ENCODE measurements at places on chromosomes 6 and 20.

- no peak for DNase-seq
Observed at GRCh38 chr20:34985461-34986310, 30.0 kb downstream of the MYH7B start.

GRCh38 chr6:130864344-130864743 is 37.1 kb downstream of the SMLR1 start:
- DNase-seq: no peak

DNA sequence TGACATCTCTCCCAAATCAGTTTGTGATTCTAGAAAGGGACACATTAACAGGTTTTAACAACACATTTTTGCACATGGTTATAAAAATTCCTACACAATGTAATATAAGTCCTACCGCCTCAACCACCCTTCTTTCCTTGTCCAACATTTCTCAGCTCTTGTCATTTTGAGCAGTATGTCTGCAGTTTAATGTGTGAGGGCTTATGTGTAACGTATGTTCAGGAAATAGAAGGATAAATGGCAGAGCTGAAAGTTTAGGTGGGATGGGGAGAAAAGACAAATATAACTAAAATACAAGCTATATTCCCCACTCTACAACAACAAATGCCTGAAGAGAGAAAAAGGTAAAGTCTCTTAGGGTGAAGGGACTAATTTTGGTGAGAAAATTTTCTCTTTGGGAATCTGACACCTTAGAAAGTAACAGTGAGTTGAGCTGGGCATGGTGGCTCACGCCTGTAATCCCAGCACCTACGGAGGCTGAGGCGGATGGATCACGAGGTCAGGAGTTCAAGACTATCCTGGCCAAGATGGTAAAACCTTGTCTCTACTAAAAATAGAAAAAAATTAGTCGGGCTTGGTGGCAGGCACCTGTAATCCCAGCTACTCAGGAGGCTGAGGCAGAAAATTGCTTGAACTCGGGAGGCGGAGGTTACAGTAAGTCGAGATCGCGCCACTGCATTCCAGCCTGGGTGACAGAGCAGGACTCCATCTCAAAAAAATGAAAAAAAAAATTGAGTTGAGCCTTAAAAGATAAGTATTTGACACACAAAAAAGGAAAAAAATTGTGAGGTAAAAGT is 5.1 kb downstream of the PNRC1 start:
- no peak for DNase-seq

- no peak for DNase-seq
Observed at GRCh38 chr6:116409756-116410155, 39.0 kb downstream of the DSE start.

- DNase-seq: no peak
Observed at GRCh38 chr6:17987447-17987696, at the start of gene KIF13A. Gene KIF13A, minus strand, starts transcription at chr6:17987635. Its CDS starts 172 bp downstream, at chr6:17987463.

GRCh38 chr6:52994031-52994838 is 849 bp downstream of the GSTA4 start:
- DNase-seq: peak; percentile 67

DNA sequence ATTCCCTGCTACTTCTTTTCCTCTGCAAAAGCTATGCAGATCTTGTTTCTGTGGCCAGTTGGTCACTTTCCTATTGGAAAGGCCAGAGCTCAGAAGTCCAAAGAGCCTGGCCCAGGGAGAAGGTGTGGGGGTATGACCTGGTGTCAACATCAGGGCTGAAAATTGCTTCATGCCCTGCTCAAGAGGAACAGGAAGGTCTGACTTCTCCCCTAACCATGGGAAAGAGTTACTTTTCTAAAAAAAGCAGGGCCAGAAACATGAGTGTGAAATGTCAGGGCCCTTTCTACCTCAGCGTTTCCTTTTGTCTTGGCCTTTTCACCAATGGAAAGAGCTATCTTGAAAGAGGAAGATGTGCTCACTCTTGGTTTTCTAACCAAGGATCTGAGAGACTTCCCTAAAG is 117.4 kb downstream of the MAFB start:
- DNase-seq: no peak

GRCh38 chr20:40278673-40279072 is 410.4 kb downstream of the MAFB start:
- DNase-seq: no peak

DNA sequence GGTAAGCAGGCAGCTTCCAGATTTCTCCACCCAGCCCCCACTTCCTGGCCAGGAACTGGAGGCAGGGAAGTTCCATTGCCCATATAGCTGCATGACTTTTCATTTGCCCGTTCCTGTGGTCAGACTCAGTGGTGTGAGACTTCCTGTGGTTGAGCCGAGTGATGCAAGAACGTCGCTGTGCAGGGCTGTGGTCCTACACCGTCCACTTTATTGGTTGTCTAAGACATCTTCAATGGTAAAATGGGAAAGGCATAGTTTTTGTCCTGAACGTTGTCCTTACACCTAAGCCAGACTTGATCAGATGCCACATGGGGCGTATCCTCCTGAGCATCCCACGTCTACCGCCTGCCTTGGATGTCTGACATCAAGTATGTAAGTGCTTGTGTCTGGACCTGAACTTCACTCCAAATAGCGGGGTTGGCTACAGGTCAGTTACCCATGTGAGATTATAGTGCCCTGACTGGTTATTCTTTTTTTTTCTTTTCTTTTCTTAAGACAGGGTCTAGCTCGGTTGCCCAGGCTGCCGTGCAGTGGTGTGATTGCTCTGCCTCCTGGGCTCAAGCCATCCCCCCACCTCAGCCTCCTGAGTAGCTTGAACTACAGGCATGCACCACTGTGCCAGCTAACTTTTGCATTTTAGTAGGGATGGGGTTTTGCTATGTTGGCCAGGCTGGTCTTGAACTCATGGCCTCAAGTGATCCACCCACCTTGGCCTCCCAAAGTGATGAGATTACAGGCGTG is 25.9 kb upstream of the GTSF1L start:
- peak; percentile 83 for DNase-seq

DNA sequence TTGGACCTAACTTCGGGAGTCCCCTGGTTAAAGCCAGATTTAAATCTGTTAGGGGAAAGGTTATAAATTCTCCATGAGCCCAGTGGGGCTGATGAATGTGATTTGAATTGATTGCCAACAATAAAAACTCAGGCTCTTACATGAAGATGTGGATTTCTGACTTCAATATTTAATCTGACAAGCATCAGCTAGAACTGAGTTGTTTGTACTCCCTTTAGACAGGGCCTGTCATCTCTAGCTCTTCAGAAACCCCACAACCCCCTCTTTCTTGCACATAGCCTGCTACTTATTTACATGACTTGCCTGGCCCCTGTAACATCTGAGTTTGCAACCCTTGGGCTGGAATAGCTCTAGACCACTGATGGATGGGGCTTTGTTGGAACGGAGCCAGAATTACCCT is 191.6 kb upstream of the PLCB4 start:
- no peak for DNase-seq

DNA sequence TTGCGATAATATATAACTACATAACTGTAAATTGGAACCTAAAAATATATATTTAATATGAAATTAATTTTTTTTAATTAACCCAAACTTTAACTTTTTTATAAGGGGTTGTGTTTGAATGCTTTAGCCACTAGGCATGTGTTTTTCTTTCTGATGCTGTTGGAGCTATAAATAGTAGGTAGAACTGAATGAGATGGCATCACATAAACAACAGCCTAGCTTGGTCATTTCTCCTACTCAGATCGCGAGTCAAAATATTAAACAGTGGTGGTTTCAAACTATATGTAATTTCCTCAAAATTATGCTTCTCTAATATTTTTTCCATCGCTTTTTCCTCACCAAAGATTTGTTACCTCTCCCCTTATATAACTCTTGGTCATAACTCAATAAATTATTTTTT is 243.2 kb downstream of the ARID1B start:
- DNase-seq: peak; percentile 64

DNA sequence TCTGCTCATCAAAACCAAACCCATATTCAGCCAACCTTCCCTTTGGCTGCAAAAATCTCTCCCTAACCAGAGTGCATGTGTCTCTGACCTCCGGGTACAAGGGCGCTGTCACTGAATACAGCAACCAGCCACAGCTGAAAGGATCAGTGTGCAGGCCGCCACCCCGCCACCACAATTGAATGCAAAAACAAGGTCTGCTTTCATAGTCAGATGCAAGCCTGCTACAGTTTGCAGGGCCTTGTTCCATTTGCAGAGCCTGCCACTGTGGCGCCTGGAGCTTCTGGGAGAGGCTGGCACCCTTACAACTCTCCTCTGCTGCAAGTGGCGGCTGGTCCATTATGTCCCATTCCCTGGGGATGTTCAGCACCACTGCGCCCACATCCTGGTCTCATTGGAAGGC is 23.5 kb downstream of the MDGA1 start:
- DNase-seq: no peak

- DNase-seq: no peak
Observed at GRCh38 chr6:3072798-3073197, 4.5 kb downstream of the RIPK1 start.

DNA sequence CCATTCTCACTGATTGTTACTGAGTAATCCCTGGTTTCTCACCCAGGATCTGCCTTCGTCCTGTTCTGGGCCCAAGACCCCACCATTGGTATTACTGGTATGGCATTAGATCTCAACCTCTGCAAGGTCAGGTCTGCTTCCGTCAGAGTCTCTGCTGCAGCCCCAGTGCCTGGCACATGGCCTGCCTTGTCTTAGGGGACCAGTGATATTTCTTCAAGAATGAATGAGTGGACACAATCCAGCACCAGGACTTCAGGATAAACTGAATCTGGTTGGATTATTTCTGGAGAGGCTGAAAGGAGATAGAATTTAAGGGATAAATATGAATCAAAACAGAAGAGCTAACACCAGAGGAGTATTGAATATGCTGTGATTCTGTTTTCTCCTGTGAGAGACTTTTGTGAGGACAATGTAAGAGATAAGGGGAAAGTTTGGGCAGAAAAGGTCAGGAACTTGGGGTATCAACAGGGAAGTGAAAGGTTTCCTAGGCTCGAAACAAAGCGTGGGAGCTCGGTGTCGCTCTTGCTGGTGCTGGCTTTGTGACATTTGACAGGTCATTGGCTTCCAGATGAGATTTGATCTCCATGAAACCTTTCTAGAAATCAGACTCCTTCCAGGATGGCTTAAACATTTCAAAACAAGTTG is 53.9 kb downstream of the OSTM1 start:
- DNase-seq: no peak

DNA sequence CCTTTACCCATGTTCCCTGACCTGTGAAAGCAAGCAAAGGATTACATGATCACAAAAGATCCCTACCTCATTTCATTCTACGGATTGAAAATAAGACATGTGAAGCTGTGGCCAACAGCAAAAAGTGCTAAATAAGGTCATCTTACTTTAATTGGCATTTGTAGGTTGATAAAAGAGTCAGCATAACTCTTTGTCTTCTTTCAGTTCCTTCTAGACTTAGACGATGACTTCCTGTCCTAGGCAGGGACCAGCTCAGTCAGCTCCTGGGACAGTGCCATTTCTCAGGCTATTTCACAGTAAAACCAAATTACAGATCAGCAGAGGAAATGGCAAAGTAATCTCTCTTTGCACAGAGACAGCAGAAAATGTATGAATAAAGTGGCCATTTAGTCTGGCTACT is 480.7 kb downstream of the RFPL4B start:
- peak; percentile 39 for DNase-seq

DNA sequence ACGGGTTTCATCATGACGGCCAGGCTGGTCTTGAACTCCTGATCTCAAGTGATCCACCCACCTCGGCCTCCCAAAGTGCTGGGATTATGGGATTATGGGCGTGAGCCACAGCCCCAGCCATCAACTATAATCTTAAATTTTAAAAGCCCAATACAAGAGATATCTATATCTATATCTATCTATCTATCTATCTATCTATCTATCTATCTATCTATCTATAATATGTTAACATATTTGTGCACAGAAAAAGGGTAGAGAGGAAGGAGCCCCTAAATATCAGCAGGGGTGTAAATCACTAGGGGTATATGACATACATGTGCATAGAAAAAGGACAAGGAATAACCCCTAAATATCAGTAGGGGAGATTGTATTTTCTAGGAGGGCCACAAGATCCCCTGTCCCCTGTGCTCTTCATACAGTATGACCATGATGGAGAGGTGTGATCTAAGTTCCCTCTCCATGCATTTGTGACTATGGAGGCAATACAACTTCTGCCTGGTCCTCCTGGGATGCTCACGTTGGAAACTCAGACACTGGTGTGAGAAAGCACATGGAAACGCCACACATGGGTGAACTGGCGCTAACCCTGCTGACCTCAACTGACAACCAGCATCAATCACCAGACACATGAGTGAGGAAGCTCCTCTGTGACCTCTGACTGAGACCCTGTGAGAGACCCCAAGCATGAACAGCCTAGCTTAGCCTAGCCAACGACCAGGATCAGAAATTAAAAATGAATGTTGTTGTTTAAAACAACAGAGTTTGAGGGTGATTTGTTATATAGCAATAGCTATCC is 1.2 kb upstream of the SPATS1 start:
- DNase-seq: no peak

DNA sequence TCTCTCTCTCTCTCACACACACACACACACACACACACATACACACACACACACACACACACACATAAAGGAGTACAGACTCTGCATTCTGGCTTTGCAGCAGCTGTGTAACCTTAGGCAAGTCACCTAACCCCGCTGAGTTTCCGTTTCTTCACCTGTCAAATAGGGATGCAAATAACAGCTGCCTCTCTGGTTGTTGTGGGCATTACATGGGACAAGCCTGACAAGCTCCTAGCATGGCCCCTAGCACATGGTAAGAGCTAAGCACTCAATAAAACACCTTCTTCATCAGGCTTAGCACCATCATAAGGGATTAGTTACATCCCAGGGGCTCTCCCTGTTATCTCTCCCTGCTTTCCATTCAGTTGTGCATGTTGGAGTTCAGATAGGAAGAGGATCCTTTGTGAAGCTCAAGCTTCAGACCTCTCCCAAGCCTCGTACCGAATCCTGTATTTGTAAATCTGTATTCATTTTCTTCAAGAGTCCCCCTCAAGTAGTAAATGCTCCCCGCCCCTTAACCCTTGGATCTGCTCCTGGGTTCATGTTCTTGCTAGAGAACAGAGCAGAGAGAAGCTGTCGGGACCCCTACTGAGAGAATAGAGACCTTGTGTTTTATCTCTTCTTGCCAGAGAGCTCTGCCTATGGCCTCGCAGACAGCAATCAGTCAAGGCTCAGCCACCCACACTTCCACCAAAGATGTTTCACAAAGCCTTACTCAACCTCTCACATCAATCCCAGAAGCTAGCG is 2.2 kb downstream of the SLC13A3 start:
- DNase-seq: no peak

DNA sequence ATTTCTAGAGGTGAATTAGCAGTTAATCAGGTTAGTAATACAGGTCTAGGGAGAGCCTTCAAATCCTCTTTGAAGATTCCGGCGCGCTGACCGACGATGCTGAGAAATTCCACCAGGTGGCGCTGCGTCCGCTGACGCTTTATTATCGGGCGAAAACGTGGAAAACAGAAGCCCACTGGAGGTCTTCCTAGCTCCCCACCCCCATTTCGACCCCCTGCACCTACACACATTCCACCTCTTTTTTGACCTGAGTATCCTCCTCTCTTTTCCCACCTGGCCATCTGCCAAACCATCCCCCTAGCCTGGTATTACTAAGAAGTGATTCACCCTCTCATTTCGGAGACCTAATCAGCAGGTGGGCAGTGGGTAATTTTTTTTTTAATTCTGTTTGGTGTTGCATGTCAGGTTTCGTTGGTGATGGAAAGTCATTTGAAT is 65.4 kb upstream of the RIN2 start:
- DNase-seq: peak; percentile 29

- peak; percentile 54 for DNase-seq
Observed at GRCh38 chr20:17854307-17854903, 114.2 kb downstream of the SNX5 start.

GRCh38 chr6:111478749-111479148 is 4.3 kb downstream of the REV3L start:
- peak; percentile 63 for DNase-seq

All from fibroblast of skin of back (primary cell).